ENCODE measurements at places on chromosomes 12 and 14.

GRCh38 chr14:61678975-61679374 lies 16.3 kb upstream of the HIF1A start:
- no peak for DNase-seq

GRCh38 chr12:1907652-1908611 lies 10.5 kb downstream of the CACNA2D4 start:
- DNase-seq: no peak

GRCh38 chr12:52946797-52947547 lies 1.9 kb upstream of the KRT18 start:
- DNase-seq: peak; percentile 19

- DNase-seq: no peak
These were observed 953.8 kb downstream of the TRHDE start for GRCh38 chr12:73225941-73226340.

- DNase-seq: peak; percentile 98
These were observed 7.1 kb downstream of the RHOF start for GRCh38 chr12:121786440-121786825.

GRCh38 chr14:31510222-31510621 lies 22.4 kb upstream of the GPR33 start:
- DNase-seq: peak; percentile 32

GRCh38 chr14:104244221-104245011 lies 106.0 kb downstream of the KIF26A start:
- DNase-seq: no peak

DNA sequence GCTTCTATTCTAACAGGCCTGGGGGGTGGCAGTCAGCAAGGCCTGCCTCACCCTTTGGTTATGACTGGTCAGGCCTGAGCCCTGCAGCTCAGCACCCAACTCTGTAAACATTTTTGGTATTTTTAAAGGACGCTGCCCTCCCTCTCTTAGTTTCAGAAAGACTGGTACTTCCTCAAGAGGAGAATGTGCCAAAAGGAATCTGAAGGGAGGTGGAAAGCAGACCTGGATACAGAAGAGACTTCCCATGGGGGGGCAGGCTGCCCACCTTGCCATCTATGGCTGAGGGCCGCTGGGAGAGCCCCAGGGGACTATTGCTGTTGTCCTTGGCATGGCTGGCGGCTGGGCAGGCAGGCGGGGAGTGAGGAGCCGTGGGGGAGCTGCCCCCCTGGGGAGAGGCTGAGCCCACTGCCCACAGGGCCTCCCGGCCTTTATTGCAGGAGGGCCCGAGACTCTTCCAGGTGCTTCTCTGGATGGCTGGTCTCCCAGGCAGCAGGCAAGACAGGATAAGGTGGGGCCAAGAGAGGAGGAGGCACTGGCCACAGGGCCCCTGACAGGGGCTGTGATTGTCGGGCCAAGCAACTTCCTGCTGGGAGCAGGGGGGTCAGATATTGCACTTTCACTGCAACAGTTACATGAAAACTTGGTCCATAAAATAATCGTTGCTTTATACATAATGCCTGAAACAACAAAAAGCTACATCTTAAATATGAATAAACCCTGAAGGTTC lies 3.5 kb downstream of the ARL6IP4 start:
- no peak for DNase-seq

DNA sequence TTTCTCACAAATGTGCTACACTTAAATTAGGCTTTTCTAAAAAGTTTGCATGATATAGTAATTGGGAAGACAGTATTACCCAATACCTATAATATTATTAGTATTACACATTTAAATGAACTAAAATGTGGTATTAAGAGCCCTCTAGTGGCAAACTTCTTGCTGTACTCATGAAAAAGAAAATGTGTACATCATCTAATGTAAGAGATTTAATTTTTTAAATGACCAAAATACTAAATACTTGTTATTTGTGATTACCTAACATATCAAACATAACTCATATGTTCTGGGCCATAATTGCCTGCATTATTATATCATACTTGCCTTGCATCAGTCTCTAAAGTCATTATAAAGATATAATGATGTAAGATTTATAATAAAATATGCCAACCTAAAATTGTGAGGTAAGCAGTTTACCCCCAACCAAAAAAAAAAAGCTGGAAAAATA lies 64.2 kb downstream of the DNAI7 start:
- DNase-seq: peak; percentile 70

DNA sequence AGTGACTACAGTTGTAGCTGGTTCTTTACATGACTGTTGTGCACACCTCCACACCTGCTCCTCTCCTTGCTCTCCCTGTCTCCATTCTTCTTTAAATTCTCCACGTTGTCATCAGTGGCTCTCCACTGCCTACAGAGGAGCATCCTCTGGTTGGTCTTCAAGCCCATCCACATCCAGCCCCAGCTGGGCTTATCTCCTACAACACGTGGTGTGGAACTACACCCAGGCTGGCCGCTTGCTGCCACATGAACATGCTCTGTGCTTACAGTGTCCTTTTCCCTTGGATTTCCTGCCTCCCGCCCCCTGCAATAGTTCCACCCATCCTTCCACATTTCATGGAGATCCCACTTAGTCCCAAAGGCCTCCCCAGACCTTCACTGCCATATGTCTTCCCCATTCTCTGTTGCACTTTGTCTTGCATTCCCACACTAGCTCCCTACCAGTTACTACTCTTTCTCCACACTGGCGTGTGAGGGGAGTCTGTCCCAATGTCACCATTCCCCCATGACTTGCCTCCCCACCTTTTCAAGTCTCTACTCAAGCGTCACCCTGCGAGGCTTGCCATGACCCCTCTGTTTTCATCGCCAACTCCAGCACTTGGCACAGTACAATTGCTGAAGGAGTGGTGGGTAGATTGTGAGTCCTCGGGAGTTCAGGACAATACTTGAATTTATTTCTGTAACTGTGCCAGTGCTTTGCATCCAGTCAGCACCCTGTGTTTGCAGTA lies 9.8 kb upstream of the MCRS1 start:
- no peak for DNase-seq

DNA sequence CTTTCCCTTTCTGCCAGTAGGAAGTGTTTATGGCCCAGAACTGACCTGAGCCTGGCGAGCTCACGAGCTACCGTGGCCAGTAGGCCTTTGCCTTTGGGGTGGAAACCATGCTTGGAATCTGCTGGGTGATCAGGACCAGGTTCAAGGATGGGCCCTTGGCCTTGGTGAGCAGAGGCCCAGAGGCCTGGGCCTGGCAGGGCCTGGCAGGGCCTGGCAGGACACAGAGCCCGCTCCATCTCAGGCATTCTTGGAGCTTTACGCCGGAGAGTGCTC lies 184.8 kb upstream of the RTL1 start:
- DNase-seq: no peak

DNA sequence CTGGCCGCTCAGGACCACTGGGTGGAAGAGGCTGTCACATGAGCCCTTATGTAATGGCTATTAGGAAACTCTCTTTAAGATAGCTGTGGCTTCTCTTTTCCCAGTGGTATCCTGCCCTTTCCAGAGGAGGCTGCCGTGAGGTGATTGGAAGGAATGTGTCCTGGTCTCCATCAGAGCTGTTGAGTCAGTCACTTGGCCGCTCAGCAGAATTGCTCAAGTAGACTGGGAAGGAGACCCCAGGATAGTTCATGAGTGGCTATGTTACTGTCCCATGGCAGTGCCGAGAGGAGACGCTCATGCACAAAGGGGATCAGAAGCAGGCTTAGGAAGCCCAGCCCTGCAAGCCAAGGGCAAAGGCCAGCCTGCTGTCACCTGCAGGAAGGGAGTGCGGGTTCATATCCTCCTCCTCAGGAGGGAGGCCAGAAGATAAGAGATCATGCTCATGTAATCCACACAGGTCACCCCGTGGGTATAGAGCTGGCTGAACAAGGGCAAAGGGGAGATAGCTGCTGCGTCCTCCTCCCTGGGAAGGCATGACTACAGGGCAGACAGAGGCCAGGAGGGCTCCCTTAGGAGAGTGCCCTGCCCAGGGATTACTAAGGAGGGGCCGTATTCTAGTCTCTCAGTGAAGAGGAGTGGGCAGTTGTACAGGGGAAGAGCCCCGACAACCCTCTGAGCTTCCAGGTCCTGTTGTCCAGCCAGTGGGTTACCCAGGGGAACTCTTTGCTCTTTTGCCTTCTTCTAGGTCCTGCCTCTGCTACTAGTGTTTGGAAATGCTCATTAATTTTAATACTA lies 137.0 kb upstream of the MAX start:
- peak; percentile 22 for DNase-seq

DNA sequence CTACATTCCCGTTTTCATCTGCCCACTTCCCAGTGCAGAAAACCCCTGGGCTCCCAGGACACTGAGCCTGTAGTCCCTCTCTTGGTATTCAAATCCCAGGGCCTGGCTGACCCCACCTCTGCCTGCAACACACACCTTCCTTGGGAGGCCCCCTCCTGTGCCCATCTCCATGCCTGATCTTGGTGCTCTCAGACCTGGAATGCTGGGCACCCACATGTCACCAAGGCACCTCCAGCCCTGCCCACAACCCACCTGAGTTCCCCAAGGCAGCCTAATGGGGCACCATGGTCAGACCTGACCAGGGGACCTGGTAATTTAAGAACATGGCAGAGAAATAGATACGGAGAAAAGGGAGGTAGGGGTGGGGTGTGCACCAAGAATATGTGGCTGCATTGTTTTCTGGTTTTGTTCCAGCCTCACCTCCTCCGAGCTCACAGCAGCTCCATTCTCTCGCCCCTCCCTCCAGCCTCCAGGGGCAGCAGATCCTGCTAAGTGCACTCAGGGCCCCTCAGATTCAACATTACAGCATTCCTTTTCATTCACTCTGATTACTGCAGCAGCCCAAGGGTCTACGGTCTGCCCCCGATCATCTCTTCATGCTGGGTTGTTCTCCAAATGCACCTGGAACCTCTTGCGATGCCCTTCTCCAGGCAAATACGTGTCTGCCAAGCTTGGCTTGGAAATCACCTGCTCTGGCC lies 9.2 kb upstream of the HSP90AA1 start:
- no peak for DNase-seq

DNA sequence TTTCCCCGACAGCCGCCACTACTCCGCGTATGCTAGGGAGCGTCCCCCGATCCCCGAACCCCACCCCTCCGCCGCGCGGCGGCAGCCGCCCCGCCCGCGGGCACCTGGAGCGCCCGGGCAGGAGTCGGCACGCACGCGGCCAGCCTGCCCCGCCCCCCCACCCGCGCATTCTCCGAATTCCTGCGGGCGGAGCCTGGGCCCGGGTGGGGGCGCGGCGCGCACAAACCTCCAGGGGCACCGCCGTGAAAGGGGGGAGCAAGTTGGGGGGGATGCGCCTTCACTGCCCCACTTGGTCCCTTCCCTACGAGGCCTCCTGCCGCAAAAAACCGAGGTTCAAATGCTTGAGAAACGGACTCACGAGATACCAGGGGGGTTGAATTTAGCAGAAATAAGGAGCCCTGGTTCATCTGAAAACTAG lies 1.7 kb downstream of the AJUBA start:
- DNase-seq: no peak

GRCh38 chr12:114696443-114697242 lies 12.7 kb upstream of the TBX3 start:
- DNase-seq: no peak

- DNase-seq: no peak
These were observed 69.7 kb downstream of the SLC24A4 start for GRCh38 chr14:92392711-92393110.

DNA sequence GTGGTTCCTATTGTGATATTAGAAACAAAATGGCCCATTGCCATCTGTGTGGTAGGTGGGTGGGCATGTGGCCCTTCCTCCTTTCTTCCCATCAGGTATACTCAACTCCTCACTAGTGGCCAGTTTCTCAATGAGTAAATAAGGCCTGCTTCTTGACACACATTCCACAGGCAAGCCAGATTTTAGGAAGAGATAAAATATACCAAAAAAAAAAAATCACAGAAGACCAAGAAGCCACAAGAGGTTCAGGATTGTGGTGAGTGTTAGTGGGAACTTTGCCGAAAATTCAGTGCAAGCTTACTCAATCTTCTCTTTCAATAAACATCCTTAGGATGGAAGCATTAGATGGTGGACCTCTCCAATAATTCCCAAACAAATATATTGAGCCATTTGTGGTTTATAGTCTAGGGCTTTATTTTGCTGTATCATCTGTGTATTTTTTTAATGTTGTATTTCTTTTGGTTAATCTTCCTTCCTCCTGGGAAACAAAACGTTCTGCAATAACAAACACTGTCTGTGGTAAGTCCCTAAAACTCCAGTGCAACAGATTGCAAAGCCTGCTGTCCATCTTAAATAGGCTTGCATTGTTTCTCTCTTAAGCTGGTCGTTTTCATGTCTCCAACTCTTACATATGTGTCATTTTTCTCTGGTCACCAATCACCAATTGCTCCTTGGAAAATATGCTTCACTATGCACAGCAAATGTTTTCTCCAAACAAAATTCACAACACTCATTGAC lies 289.9 kb upstream of the KITLG start:
- no peak for DNase-seq

GRCh38 chr12:67774983-67775587 lies 126.5 kb downstream of the DYRK2 start:
- no peak for DNase-seq

GRCh38 chr12:59382282-59383078 lies 213.3 kb upstream of the SLC16A7 start:
- no peak for DNase-seq

- DNase-seq: no peak
These were observed 68.6 kb downstream of the SLC25A47 start for GRCh38 chr14:100391724-100392123.

DNA sequence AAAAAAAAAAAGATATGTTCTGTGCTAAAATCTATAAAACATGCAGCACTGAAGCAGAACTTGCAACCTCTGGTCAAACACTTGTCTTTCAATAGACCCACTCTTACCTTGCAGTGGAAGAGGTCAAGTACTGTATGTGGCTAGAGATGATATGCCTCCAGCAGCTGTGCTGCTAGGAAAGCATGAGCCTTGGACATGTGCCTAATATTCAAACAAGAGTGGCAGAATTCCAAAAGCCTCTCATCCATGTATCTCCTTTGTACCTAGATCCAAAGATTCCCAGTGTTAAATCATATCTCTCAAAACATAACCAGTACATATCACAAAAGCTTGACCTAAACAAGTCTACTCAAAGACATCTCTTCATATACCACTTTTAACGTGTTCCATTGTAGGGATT lies 105.0 kb upstream of the CPNE8 start:
- no peak for DNase-seq

DNA sequence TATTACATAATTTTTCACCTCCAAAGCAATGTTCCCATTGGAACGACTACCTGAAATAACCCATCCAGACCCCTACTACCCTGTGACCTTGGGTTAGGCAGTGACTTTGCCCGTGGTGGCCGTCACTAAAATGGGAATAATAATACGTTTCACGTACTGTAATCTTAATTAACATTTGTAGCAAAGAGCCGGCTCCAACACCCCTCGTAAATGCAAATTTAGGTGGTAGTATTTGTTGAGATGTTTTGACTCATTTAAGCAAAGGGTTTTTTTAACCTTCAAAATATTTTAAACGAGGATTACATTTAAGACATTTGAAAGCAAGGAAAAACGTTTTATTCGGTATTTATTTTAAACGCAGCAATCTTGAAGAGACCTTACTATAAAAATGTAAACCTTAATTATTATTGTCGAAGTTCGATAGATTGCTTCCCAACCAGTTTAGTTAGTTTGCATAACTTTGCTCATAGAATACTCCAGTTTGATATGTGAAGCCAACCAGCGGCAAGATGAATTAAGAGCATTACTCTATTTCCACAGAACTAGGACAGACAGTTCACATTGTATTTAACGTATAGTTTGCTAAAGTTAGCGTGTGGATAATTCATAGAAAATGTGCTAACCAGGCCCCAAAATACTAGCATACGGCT lies 1.4 kb upstream of the ARID2 start:
- DNase-seq: peak; percentile 56

- no peak for DNase-seq
These were observed 1381.7 kb upstream of the SEL1L start for GRCh38 chr14:82915381-82915780.

- DNase-seq: no peak
These were observed 7.8 kb downstream of the AKT1 start for GRCh38 chr14:104787736-104788135.

GRCh38 chr14:71956920-71957563 lies 24.8 kb downstream of the RGS6 start:
- no peak for DNase-seq

Data from bronchial epithelial cell (primary cell).